ENCODE measurements at places on chromosomes 11 and 22. TPM values are rescaled to one million over a fixed set of nuclear protein-coding genes. Genes with fewer than 3 reads are reported as not detected.

Gene TOLLIP
- 31.6 TPM for total RNA-seq

Gene OR51B4
- total RNA-seq, result 0.17 TPM

Gene KDM4E
- not detected for total RNA-seq

Gene CBL
- 13.4 TPM for total RNA-seq

Gene SPINDOC
- 9.1 TPM for total RNA-seq

Gene RAC2
- 4.8 TPM for total RNA-seq

Gene RBM14
- 34.8 TPM for total RNA-seq

Gene C11orf87
- 5.1 TPM for total RNA-seq

Gene C11orf52
- 0.88 TPM for total RNA-seq

Gene NOX4
- 3.6 TPM for total RNA-seq

Gene NNMT
- 2.5 TPM for total RNA-seq

DNA sequence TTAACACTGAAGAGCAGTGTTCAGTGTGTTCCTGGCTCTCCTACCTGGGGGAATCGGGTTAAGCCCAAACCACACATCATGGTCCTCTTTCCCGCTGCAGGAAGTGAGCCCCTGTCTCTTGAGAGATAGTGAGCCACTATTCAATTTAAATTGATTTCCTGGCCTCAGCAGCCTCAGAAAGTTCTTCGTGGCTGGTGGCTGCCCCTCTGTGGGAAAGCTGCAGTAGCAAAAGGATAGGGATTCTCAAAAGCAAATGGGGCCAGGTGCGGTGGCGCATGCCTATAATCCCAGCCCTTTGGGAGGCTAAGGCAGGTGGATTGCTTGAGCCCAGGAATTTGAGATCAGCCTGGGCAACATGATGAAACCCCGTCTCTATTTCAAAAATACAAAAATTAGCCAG is 49.1 kb upstream of the CD5 start:
- H3K4me1 ChIP-seq, result peaks cover 19% of the 10 kb centered on the region
- no peak overlapping the region for H3K4me3 ChIP-seq
- DNase-seq, result no peak
- no peak overlapping the region for H3K27ac ChIP-seq

- H3K27me3 ChIP-seq, result no peaks in the 10 kb centered on the region
- no peak for DNase-seq
- H3K36me3 ChIP-seq, result no peaks in the 10 kb centered on the region
Measured at GRCh38 chr11:21564833-21565682, 627.8 kb upstream of the ANO5 start.

DNA sequence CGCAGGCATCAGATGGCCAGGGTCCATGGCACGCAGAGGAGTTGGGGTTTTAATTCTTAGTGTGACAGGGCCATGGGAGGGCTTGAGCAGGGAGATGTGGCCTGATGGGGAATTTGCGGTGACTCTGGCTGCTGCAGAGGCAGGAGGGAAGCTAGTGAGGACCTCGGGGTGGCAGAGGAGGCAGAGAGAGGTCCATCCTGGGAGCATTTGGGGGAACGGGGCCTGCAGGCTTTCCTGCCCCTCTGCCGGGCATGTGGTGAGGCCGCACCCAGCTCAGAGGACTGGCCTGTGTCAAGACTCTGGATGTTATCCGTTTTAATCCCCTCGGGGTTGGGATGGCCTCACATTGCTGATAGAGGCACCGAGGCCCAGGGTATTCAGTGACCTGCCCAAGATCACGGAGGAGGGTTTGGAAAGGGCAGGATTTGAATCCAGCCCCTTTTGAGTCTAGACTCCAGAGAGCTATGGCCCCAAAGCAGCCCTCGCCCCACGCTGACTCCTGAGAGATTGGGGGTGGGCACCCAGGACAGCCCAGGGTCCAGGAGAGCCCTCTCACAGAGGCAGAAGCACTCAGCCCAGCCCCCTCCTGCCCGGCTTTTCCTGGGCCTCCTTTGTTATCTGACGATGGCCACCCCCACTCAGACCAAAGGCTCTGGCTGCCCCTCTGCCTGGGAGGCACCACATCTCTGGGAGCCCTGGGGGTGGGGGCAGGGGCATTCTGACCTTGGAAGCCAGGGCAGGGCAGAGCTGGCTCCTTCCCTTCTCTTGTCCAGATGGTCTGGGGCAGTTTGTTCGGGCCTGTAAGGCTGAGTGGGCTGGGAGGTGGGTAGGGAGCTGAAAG is 13.9 kb downstream of the MGAT3 start:
- H3K27ac ChIP-seq, result peak overlapping the region; percentile 76
- H3K36me3 ChIP-seq, result peaks cover 45% of the 10 kb centered on the region
- DNase-seq, result no peak

DNA sequence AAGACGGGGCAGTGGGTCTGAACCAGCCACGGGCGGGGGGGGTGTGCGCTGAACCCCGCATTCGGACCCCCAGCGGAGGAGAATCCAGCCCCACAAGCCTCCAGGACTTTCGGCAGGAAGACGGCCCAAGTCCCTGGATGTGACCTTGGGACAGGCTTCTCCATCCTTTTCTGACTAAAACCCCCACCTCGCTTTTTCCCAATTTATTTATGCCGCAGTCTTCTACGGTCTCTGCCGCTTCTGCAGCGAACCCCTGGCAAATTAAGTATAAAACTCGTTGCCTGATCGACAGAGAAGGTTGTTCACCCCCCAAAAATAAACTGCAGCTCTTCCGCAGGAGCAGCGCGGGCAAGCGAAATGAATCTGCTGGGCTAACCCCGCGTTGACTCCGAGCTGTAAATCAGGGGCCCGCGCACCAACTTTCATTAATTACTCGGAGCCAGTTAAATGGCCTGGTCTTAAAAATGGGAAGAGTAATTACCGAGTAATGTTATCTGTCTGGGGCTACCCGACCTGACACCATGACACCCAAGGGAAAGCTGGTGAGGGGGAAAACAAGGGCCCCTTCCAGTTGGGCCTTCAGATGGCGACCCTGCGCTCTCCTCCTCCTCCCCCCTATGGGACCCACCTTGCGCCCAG is 6.6 kb downstream of the WT1 start:
- peaks cover 44% of the 10 kb centered on the region for H3K4me1 ChIP-seq
- no peaks in the 10 kb centered on the region for H3K36me3 ChIP-seq
- H3K27me3 ChIP-seq, result peaks cover 97% of the 10 kb centered on the region
- no peak for DNase-seq

DNA sequence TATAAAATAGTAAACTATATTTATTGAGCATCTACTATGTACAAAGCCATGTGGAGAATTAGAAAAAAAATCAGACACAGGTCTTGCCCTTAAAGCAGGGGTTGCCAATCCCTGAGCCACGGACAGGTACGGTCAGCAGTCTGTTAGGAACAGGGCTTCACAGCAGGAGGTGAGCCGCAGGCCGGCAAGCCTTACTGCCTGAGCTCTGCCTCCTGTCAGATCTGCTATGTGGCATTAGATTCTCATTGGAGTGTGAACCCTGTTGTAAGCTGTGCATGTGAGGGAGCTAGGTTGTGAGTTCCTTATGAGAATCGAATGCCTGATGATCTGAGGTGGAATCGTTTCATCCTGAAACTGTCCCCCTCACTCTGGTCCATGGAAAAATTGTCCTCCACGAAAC is 2.1 kb upstream of the RAG2 start:
- H3K27ac ChIP-seq, result no peak overlapping the region
- H3K4me1 ChIP-seq, result no peaks in the 10 kb centered on the region
- H3K36me3 ChIP-seq, result no peaks in the 10 kb centered on the region
- no peak overlapping the region for H3K4me3 ChIP-seq

DNA sequence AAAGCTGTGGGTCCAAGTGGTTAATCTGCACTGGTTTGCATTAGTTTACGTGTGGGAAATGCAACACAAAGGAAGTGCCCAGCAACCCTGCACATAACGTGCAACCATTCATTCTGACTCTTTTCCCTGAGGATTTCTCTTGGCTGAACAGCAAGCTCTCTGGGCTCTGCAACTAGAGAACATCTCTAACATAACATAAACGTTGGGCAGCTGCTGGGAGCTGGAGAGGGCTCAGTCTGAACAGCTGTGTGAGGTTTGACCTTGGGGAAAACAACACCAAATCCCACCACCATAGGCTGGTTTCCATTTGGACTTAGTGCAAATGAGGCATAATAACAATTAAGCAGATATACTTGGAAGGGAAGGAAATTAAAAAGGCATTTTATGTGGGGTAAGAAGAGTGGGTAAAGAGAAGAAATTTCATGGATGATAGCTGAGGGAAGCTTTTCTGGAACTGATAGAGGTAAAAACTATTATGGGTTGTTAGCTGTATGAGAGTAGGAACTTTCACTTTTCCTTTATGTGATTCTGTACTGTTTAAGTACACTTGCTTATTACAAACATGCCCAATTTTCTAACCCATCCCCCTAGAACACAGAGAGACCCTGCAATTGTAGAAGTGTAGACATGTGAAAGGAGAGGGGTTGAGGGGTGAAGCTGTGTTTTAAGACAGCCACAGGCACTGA is 76.2 kb downstream of the SNX19 start:
- DNase-seq, result peak; percentile 83
- no peaks in the 10 kb centered on the region for H3K4me1 ChIP-seq
- no peak overlapping the region for H3K27ac ChIP-seq
- H3K36me3 ChIP-seq, result no peaks in the 10 kb centered on the region

GRCh38 chr11:21385669-21386440 is 716.5 kb downstream of the NELL1 start:
- no peak for DNase-seq
- H3K27ac ChIP-seq, result no peak overlapping the region
- no peaks in the 10 kb centered on the region for H3K27me3 ChIP-seq
- H3K36me3 ChIP-seq, result no peaks in the 10 kb centered on the region

- no peaks in the 10 kb centered on the region for H3K36me3 ChIP-seq
- H3K27me3 ChIP-seq, result no peaks in the 10 kb centered on the region
- no peak for DNase-seq
- no peak overlapping the region for H3K27ac ChIP-seq
- H3K4me3 ChIP-seq, result no peak overlapping the region
Measured at GRCh38 chr11:117610045-117610444, 187.0 kb downstream of the DSCAML1 start.

DNA sequence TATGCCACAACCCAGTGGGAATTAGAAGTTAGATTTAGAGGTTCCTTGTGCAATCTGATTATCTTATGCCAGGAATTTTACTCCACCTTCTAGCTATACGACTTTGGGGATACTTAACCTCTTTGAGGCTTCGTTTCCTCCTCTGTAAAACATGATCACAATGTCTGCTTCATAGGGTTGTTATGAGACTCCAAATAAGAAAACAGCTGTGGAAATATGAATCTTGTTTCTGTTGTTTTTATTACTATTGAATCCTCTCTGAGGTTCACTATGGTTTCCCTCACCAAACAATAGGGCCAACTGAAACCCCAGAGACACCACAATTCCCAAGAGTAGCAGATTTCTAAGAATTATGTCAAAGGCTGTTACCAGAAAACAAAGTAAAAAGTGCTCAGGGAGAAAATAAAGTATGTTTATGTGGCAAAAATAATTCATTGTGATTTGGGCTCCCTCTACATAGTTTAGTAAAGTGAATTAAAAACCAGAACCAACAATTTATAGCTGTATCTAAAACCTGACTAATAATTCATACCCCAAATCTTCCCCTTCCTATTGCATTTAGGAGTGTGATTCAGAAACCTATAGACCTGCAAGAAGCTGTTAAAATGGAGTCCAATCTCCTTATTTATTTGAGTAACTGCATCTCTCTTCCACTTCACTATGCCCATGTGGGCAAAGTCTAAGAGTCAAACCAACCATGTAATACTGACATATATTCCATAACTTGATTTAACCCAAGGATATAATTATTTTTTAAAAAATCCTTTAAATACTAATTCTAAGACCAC is 38.4 kb downstream of the AMBRA1 start:
- H3K27me3 ChIP-seq, result no peaks in the 10 kb centered on the region
- H3K36me3 ChIP-seq, result no peaks in the 10 kb centered on the region
- no peak overlapping the region for H3K27ac ChIP-seq
- H3K4me1 ChIP-seq, result peaks cover 4% of the 10 kb centered on the region
- no peak overlapping the region for H3K4me3 ChIP-seq

DNA sequence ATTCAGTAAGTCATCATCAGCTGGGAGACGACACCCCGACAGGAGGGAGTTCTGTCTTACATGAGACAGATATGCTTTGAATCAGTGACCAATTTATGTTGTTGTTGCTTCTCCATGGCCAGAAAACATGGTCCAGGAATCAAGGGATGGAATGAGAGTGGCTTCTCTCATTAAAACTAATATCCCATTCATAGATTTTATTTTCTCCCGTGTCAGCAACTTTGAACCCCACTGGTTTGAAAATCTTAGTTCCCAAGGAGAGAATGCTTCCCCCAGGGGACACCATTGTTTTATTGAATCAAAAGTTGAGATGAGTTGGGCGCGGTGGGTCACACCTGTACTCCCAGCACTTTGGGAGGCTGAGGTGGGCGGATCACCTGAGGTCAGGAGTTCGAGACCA is 42.8 kb downstream of the RPS6KA4 start:
- no peak overlapping the region for H3K4me3 ChIP-seq
- no peak overlapping the region for H3K27ac ChIP-seq
- no peak for DNase-seq
- H3K36me3 ChIP-seq, result no peaks in the 10 kb centered on the region
- peaks cover 4% of the 10 kb centered on the region for H3K4me1 ChIP-seq

GRCh38 chr22:17112491-17113042 is 8.6 kb downstream of the TMEM121B start:
- H3K36me3 ChIP-seq, result peaks cover 21% of the 10 kb centered on the region
- no peak overlapping the region for H3K4me3 ChIP-seq
- DNase-seq, result no peak
- H3K27me3 ChIP-seq, result no peaks in the 10 kb centered on the region
- no peak overlapping the region for H3K27ac ChIP-seq

All from spinal cord (tissue), 10 donors.